ENCODE measurements at places on chromosomes 6 and 20.
A peak's percentile ranks its signal among the peaks of the same experiment; 100 is the strongest.

GRCh38 chr6:120363429-120363828 is 970.9 kb downstream of the TBC1D32 start:
- DNase-seq = no peak

- no peak for DNase-seq
These were observed 252.7 kb downstream of the SOD2 start for GRCh38 chr6:159440349-159440748.

- DNase-seq = no peak
These were observed 4.6 kb downstream of the SPTLC3 start for GRCh38 chr20:13013411-13013810.

DNA sequence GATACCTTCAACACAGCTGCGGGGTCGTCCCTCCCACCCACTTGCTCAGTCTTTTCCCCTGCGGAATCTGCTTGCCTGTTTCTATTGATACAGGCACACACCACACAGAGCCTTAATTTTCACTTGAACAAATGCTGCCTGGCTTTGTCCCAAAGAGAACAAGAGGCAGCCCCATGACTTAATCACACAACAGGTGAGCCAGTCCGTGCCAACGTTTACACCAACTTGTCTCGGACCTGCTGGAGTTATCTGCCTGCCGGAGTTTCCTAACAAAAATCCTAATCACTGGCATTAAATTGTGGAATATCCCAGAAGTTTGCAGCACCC is 186.8 kb upstream of the RREB1 start:
- no peak for DNase-seq

DNA sequence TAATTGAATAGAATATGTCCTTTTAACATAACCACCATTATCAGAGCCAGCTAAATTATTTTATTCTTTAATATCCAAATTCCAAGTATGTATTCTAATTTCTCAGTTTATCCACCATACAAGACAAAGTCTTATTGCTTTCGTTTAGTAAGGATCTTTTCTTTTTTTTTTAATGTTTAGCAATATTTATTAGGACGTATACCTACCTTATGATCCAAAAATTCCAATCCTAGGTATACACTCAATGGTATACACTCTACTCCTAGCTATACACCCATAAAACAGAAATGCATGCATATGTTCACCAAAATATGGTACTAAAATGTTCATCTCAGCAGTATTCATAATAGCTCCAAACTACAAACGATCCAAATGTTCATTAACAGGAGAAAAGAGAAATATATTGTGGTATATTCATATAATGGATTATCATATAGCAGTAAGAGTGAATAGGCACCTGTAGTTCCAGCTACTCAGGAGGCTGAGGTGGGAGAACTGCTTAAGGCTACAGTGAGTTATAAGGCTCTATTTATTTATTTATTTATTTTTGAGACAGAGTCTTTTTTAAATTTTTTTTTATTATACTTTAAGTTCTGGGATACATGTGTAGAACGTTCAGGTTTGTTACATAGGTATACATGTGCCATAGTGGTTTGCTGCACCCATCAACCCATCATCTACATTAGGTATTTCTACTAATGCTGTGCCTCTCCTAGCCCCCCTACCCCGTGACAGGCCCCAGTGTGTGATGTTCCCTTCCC is 17.3 kb downstream of the TNFAIP3 start:
- no peak for DNase-seq

GRCh38 chr6:138500867-138501446 is 1.7 kb upstream of the NHSL1 start:
- no peak for DNase-seq

DNA sequence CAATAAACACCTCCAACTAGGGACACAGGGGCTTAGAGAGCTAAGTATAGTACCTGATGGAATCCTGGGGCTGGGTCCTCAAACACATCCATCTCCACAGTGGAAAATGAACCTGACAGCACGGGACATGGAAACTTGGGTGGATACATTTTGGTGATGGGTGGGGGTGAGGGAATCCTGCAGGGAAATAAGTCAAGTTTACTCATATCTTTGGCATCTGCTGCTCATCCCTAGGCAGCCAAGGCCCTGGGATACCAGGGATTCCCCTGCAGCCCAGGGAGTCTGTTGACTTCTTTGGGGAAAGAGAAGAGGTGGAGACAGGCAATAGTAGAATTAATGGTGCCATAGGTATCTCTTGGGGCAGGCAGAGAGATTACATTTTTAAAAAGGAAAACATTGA is 6.6 kb downstream of the APOBEC2 start:
- no peak for DNase-seq

GRCh38 chr6:109436041-109436440 is 4.4 kb downstream of the PPIL6 start:
- no peak for DNase-seq

DNA sequence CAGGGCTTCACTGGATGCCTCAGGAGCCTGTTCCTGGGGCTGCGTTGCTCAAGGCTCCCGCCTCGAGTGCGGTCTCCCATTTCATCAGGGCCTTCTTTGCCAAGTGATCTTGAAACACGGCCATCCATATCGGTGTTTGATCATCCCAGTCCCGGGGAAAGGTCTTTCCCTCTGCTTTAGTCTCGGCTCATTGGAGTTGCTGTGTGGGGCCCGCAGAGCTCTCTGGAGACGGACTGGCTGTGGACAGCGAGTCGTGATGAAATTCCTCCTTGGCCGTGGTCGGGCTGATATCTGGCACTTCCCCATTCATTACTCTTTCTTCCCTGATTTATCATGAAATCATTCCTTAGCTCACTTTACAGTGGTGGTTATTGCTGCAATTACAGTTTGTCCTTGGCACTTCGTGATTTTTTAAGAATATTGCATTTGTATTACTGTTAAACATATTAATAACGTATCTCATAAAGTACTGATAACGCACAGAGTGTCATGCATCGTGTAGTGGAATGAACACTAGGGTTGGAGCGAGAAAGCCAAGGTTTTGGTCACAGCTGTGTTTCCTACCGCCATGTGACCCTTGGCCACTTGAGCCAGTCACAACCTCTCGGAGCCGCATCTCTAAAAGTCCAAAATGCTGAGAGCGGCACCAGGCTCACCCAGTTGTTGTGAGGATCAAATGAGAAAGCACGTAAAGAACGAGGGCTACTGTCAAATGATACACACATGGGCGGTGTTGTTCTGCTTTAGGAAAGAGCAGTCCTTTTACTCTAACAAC is 71.8 kb downstream of the MTHFD1L start:
- no peak for DNase-seq

DNA sequence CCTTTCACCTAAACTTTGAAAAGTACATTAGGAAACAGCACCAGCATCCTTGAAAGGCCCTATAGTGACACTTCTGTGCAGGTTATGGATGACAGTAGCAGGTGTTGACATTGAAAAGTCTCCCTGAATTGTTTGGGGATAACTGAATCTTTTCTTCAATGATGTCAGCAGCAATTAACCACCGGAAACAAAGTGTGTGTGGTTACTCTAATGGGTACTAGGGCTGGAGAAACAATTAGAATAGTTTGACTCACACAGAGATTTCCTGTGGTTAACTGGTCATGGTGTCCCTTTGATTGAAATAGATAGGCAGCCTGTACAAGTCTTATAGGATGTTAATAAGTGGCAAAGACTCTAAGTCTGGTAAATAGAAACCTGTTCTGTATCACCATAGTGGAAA is 189.1 kb downstream of the TBX18 start:
- DNase-seq = peak; percentile 8

DNA sequence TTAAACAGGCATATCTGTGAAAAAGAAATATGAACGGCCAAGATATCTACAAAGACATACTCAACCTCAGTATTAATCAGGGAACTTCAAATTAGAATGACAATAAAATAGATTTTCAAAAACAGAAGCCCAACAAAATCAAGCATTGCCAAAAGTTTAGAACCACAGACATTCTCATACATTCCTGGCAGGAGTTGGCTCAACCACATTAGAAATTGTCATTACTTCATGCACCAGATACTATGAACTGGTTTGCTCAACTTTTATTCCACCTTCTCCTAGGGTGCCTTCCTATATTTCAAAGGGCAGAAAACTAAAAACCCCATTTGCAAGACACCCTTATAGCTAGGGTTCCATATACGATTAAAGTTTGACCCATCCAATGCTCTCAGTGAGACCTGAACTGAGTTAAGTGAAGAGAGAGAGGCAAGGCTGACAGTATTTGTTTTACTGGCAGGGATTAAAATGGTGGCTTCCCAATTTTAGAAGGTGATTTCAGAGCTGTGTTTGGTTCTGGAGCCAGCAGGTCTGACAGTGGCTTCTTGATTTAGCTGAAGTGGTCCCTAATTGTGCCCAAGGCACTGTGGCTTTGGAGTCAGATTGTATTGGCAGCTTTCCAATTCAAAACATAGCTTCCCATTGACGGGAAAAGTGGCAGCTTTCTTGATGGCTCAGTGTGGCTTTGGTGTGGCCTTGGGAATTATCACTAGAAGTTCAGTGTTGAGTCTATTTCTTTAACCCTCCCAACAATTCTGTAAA is 77.1 kb upstream of the CDYL start:
- DNase-seq = no peak

GRCh38 chr6:34154668-34155447 is 9.0 kb upstream of the GRM4 start:
- no peak for DNase-seq

- DNase-seq = no peak
These were observed 217.8 kb upstream of the CCN2 start for GRCh38 chr6:132168961-132169360.

GRCh38 chr20:8390037-8390433 is 258.0 kb downstream of the PLCB1 start:
- DNase-seq = no peak

DNA sequence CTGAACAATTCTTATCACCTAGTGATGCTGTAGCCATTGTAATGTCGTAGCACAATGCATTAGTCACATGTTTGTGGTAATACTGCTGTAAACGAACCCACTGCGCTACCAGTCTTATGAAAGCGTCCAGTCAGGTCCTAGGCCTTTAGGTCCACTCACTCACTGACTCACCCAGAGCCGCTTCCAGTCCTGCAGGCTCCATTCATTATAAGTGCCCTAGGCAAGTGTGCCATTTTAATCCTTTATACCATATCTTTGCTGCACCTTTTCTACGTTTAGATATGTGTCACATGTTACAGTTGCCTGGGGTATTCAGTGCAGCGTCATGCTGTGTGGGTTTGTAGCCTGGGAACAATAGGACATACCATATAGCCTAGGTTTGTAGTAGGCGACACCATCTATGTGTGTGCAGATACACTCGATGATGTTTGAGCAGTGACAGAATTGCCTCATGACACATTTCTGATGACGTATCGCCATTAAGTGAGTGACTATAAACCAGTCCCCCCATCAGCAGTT is 15.4 kb downstream of the IGF2R start:
- no peak for DNase-seq

- no peak for DNase-seq
These were observed 262.3 kb upstream of the PLN start for GRCh38 chr6:118285791-118286190.

- DNase-seq = no peak
These were observed 42.5 kb upstream of the TLDC2 start for GRCh38 chr20:36833275-36834020.

DNA sequence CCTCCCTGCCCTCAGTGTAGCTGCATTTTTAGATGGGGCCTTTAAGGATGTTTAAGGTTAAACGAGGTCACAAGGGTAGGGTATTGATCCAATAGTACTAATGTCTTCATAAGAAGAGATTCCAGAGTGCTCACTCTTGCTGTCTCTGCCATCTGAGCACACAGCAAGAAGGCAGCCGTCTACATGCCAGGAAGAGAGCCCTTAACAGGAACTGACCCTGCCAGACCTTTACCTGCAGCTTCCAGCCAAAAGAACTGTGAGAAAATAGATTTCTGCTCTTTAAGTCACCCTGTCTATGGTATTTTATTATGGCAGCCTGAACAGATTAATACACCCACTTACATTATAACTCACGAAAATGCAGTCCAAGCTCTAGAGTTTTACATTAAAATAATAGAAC is 685.3 kb upstream of the MARCKS start:
- DNase-seq = no peak

- no peak for DNase-seq
These were observed 248.5 kb downstream of the THBS2 start for GRCh38 chr6:169005166-169005565.

- no peak for DNase-seq
These were observed 310.4 kb upstream of the MOCS1 start for GRCh38 chr6:40244699-40245098.

DNA sequence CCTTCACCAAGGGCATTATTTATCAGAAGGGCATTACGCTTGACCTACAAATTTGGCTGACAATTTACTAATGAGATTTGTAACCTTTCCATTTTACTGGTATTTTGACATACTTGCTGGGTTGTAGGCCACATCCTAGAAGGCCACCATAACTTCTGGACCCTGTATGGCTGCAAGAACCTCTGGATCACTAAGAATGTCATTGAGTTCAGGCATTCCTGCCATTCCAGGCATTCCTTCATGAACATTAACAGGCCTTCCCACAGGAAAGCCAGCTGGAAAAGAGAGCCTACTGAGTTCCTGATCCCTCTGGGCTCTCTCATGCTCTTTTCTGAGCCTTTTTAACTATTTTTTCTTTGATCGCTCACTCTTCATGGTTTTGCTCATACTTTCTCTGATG is 28.4 kb upstream of the SLC35A1 start:
- no peak for DNase-seq

DNA sequence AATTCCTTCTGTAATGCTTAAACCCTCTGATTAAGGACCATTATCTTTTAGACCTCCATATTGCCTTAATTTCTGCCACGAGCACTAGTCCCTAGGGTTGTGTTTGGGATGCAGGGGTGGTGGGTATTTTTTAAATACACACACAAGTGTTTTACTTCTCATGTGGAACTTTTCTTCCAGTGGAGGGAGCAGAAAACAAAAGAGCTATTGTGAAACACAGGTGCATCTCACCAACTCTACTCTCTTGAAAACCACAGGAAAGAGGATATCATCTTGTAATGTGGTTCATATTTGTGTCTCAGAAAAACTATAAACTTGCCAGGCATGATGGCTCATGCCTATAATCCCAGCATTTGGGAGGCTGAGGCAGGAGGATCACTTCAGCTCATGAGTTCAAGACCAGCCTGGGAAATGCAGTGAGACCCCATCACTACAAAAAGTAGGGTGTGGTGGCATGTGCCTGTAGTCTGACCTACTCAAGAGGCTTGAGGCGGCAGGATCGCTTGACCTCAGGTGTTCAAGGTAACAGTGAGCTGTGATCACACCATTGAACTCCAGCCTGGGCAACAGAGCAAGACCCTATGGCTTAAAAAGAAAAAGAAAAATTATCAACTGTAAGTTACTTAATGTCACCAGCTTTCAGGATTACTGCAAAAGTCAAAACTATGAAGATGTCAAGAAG is 37.3 kb downstream of the MRS2 start:
- DNase-seq = no peak

GRCh38 chr20:40591536-40591935 is 97.5 kb downstream of the MAFB start:
- DNase-seq = no peak

All from KG1 (cell line).